ENCODE measurements at places on chromosomes 3 and 15. TPM values are rescaled to one million over a fixed set of nuclear protein-coding genes. Genes with fewer than 3 reads are reported as not detected.

- no peak overlapping the region for H3K4me3 ChIP-seq
- no peak overlapping the region for H3K27ac ChIP-seq
- H3K4me1 ChIP-seq: no peaks in the 10 kb centered on the region
- no peaks in the 10 kb centered on the region for H3K36me3 ChIP-seq
- no peaks in the 10 kb centered on the region for H3K27me3 ChIP-seq
Measured at GRCh38 chr3:22012471-22012870, 261.5 kb upstream of the ZNF385D start.

DNA sequence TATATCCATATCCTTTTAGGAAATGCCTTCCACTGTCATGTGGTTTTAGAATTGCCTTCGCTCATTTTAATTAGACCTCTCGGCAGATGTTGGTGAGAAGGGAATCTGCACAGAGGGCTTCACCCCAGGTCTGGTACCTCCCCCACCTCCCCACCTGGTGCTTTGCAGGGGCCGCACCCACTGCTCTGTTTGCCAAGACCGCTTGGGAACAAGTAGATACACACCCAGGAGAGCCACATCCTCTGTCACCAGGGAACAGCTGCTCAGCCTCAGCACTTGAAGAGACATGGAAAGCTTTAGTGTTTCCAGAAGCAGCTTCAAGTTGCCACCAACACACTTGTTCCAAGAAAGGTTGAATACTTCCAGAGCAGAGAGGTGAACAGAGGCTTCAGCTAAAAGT is 21.8 kb downstream of the LRRC31 start:
- no peak overlapping the region for H3K4me3 ChIP-seq
- no peak overlapping the region for H3K27ac ChIP-seq
- peaks cover 6% of the 10 kb centered on the region for H3K27me3 ChIP-seq
- no peak for DNase-seq
- no peaks in the 10 kb centered on the region for H3K4me1 ChIP-seq
- H3K36me3 ChIP-seq: no peaks in the 10 kb centered on the region

GRCh38 chr15:75023872-75024636 is 664 bp downstream of the PPCDC start:
- no peaks in the 10 kb centered on the region for H3K27me3 ChIP-seq
- no peak for DNase-seq
- no peaks in the 10 kb centered on the region for H3K36me3 ChIP-seq
- H3K4me3 ChIP-seq: peak overlapping the region; percentile 100
- H3K4me1 ChIP-seq: peaks cover 7% of the 10 kb centered on the region

Gene TIPIN
- total RNA-seq: 7.4 TPM

GRCh38 chr15:44603126-44603525 is 60.3 kb downstream of the SPG11 start:
- no peak overlapping the region for H3K27ac ChIP-seq
- H3K36me3 ChIP-seq: peaks cover 62% of the 10 kb centered on the region
- H3K4me1 ChIP-seq: no peaks in the 10 kb centered on the region
- H3K27me3 ChIP-seq: no peaks in the 10 kb centered on the region
- H3K4me3 ChIP-seq: no peak overlapping the region
- no peak for DNase-seq

Gene GPR156
- 0.88 TPM for total RNA-seq

GRCh38 chr15:28086175-28086703 is 12.9 kb downstream of the OCA2 start:
- H3K27me3 ChIP-seq: peaks cover 3% of the 10 kb centered on the region
- no peak overlapping the region for H3K27ac ChIP-seq
- H3K4me1 ChIP-seq: no peaks in the 10 kb centered on the region

- H3K27me3 ChIP-seq: peaks cover 26% of the 10 kb centered on the region
- no peak overlapping the region for H3K27ac ChIP-seq
- H3K36me3 ChIP-seq: no peaks in the 10 kb centered on the region
- no peak for DNase-seq
Measured at GRCh38 chr15:78737187-78737820, 74.0 kb downstream of the ADAMTS7 start.

Gene CHRM5
- total RNA-seq: under 0.01 TPM

DNA sequence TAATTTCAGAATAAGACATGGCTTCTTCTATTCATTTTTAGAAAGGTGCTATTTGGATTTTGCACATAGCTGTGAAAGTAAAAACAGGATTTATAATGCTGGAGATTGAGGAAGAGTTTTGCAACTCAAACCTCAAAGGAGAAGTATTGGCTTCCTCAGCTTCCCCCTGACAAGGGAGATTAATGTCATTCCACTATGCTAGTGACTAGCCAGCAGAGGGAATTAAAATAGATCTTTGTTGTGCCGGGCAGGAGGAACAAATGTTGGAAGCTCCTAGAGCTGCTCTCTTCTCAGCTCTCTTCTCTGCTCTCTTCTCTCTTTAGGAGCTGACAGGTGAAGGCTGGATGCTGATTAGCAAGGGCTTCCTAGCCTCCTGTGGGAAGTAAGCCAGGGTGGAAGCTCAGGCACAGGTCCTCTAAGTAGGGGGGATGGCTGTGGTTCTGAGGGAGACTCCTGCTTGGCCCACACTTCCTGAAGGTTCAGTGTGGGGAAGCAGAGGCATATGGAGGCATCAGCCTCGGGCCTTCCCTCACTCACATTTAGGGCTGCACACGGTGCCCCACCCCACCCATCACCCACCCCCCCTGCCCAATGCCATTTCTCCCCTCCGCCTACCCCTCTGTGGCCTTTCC is 29.6 kb downstream of the CX3CR1 start:
- peaks cover 28% of the 10 kb centered on the region for H3K27me3 ChIP-seq
- no peak overlapping the region for H3K27ac ChIP-seq
- H3K4me1 ChIP-seq: peaks cover 4% of the 10 kb centered on the region
- DNase-seq: no peak

Gene GASK1A
- 0.88 TPM for total RNA-seq

DNA sequence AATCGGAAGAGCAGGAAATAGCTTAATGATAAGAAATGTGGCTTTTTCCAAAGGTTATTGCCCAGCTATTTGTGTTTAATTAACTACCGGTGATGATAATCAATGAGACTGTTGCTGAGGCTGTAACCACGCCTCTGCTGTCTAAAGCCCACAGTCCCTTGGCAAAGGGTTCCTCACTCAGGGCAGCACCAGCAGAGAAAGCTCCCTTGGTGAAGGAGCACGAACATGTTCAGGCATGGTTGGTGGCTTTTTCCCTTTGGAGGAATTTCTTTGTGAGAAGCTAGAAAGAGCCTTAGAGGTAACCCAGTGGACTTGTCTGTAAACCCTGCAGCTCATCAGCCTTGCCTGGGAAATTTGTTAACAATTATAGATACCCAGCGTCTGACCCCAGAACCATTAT is 7.5 kb upstream of the ST6GAL1 start:
- DNase-seq: no peak
- no peak overlapping the region for H3K4me3 ChIP-seq
- H3K27ac ChIP-seq: no peak overlapping the region
- H3K27me3 ChIP-seq: peaks cover 2% of the 10 kb centered on the region
- H3K4me1 ChIP-seq: no peaks in the 10 kb centered on the region

Gene ROPN1B
- not detected for total RNA-seq

Gene SIDT1
- total RNA-seq: under 0.01 TPM

GRCh38 chr15:74200412-74200815 is 2.2 kb downstream of the STRA6 start:
- H3K36me3 ChIP-seq: no peaks in the 10 kb centered on the region
- no peaks in the 10 kb centered on the region for H3K27me3 ChIP-seq
- H3K27ac ChIP-seq: peak overlapping the region; percentile 52
- DNase-seq: peak; percentile 95
- H3K4me1 ChIP-seq: peaks cover 48% of the 10 kb centered on the region

DNA sequence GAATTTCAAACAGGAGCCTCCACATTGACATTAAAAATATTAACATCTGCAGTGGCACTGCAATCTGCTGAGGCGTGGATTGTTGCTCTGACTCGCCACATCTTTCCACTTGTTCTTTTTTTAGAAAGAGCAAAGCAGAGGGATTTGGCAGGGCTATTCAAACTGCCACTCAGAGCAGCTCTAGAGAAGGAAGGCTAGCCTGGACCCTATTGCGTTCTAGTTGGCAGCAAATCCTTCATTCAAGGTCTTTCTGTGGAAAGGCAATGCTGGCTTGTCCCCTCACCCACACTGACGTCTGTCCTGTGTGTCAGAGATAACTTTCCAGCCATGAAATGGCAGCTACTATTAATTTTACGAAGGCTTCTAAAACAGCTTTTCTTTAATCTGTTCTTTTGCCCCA is 483.2 kb upstream of the SGO1 start:
- H3K4me3 ChIP-seq: no peak overlapping the region
- H3K4me1 ChIP-seq: no peaks in the 10 kb centered on the region
- no peaks in the 10 kb centered on the region for H3K27me3 ChIP-seq
- H3K27ac ChIP-seq: no peak overlapping the region
- no peaks in the 10 kb centered on the region for H3K36me3 ChIP-seq

GRCh38 chr15:36885771-36886170 is 214.6 kb downstream of the MEIS2 start:
- H3K4me3 ChIP-seq: no peak overlapping the region
- H3K36me3 ChIP-seq: no peaks in the 10 kb centered on the region
- DNase-seq: peak; percentile 53
- H3K27me3 ChIP-seq: peaks cover 79% of the 10 kb centered on the region

GRCh38 chr3:52228266-52228665 is 2.8 kb upstream of the TLR9 start:
- DNase-seq: peak; percentile 18
- H3K4me1 ChIP-seq: no peaks in the 10 kb centered on the region
- no peaks in the 10 kb centered on the region for H3K27me3 ChIP-seq
- H3K36me3 ChIP-seq: peaks cover 31% of the 10 kb centered on the region
- no peak overlapping the region for H3K27ac ChIP-seq
- H3K4me3 ChIP-seq: no peak overlapping the region

Gene NTRK3
- 0.72 TPM for total RNA-seq

DNA sequence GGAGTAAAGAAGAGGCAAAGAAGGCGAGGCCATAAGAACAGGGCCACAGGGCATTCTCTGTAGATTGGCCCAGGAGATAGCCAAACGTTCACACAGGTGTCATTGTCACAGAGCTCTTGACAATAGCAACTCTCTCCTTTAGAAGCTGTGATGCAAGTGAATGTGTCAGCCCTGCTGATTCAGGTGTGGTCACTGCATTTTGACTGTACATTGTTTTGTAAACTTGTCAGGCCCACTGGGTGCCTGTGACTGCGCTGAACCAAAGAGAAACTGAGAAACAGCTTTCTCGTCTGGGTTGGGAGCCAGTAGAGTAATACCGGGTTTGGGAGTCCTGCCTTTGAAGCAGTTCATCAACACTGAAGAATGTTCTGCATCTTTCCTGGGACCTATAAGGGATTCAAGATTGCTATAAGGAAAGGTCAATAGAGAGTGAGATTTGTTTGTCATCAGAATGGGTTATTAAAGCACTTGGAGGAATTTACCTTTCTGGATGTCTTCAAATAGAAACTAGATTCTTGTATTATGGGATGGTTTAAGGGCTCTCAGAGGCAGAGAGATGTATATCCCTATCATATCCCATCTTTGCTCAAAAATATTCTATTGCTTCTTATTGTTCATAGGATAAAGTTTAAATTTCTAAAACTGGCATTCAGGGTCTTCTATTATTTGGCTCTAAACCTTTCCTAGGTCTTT is 45.4 kb downstream of the TMEM45A start:
- no peaks in the 10 kb centered on the region for H3K27me3 ChIP-seq
- H3K27ac ChIP-seq: no peak overlapping the region
- peaks cover 4% of the 10 kb centered on the region for H3K4me1 ChIP-seq
- H3K36me3 ChIP-seq: no peaks in the 10 kb centered on the region
- no peak for DNase-seq

Data from osteoblast (primary cell).